ENCODE measurements at places on chromosomes 2 and 18. TPM values are rescaled to one million over a fixed set of nuclear protein-coding genes. Genes with fewer than 3 reads are reported as not detected.

Gene CNOT9
- 138 TPM for total RNA-seq

Gene TYW5
- total RNA-seq = 6.4 TPM

Gene MAP3K19
- total RNA-seq = not detected

Gene HOXD13
- total RNA-seq = 2.1 TPM

Gene AMER3
- total RNA-seq = not detected

Gene SERPINB3
- total RNA-seq = not detected

Gene PROC
- total RNA-seq = 0.64 TPM

Gene OTOS
- total RNA-seq = not detected
